Pericardium fibroblast (primary cell): ENCODE measurements at places on chromosomes 2 and 18. TPM values are rescaled to one million over a fixed set of nuclear protein-coding genes. Genes with fewer than 3 reads are reported as not detected.

The GPR39 gene
- 0.12 and 0.94 TPM in 2 replicates for total RNA-seq

The AGXT gene
- not detected in 2 replicates for total RNA-seq

The RNF144A gene
- 2.2 and 20.3 TPM in 2 replicates for total RNA-seq

The SERPINB2 gene
- total RNA-seq = 0.47 and 2.2 TPM in 2 replicates

The ADAM23 gene
- 1.1 and 1.5 TPM in 2 replicates for total RNA-seq

The HRH4 gene
- not detected in 2 replicates for total RNA-seq

The SLC14A1 gene
- total RNA-seq = under 0.01 TPM in 1 of 2 replicates, not detected in the other

The RAX gene
- not detected in 2 replicates for total RNA-seq

The TRAF3IP1 gene
- total RNA-seq = 7.6 and 12.4 TPM in 2 replicates

The CYP27A1 gene
- total RNA-seq = 3.7 and 5.6 TPM in 2 replicates

The PSD4 gene
- total RNA-seq = 0.58 and 0.85 TPM in 2 replicates

The MAP4K4 gene
- total RNA-seq = 67.8 and 115 TPM in 2 replicates

The FANCL gene
- 2.7 and 26.2 TPM in 2 replicates for total RNA-seq

The GMCL1 gene
- total RNA-seq = 5.5 and 9.6 TPM in 2 replicates

The SOX11 gene
- total RNA-seq = 0.12 and 2.1 TPM in 2 replicates

The LTBP1 gene
- total RNA-seq = 27.4 and 55.7 TPM in 2 replicates

The PLA2R1 gene
- 3.1 and 15.4 TPM in 2 replicates for total RNA-seq

The BABAM2 gene
- total RNA-seq = 21.1 and 31.2 TPM in 2 replicates

The UGT1A5 gene
- not detected in 2 replicates for total RNA-seq
